ENCODE measurements at places on chromosomes 6 and 20.

- no peak for DNase-seq
Measured at GRCh38 chr6:63882208-63882607, 246.6 kb downstream of the PHF3 start.

DNA sequence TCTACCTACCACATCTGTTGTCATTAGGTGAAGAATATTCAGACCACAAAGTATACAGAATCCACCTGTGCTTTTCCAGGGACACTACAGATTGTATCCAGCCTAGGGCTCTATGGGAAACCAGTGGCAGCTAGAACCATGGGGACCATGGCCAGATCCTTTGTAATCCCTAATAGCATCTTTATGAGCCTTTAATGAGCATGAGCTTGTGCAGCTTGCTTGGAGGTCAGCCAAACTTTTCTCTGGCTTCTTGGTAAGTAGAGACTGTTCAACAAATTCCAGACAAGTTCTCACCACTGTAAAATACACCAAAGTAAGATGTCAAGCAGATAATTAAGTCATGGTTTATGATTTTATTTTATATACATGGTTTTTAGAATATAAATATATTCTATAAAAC, 301.6 kb upstream of the ADGRB3 start:
- DNase-seq, result no peak

- DNase-seq, result no peak
Measured at GRCh38 chr6:116015983-116016382, 44.7 kb downstream of the FRK start.

DNA sequence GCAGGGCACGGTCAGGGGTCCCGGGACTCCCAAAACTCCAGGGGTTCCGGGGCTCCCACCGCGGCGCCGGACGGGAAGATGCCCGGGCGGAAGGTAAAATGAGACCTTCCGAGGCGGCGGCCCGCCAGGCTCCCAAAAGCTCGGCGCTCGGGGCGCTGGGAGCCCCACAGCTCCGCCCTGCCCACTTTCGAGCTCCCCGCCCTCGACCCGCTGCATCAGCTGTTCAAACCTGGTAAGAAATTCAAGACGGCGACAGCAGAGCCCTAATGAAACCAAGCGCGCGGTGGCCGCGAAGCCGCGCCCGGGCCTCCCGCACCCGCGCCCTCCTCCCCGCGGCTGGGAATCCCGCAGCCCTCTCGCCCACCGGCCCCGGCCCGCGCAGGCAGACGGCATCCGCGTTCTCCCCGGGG, 369 bp downstream of the SLC4A11 start:
- DNase-seq, result no peak

DNA sequence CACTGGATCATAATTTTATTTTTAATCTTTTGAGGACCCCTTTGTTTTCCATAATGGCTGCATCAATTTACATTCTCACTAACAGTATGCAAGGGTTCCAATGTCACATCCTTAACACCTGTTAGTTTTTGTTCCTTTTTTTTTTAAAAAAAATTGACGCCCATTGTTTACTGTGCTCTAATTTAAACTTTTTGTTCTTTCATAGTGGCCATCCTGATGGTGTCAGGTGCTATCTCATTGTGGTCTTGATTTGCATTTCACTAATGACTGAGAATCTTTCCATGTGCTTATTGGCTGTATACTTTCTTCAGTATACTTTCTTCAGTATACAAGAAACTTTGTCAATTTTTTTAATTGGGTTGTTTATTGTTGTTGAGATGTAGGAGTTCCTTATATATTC, 347.0 kb downstream of the RNGTT start:
- DNase-seq, result no peak

GRCh38 chr6:146581968-146582367, 16.8 kb upstream of the ADGB start:
- no peak for DNase-seq

GRCh38 chr6:26251354-26252076, 113.5 kb upstream of the BTN3A2 start:
- peak; percentile 90 for DNase-seq

DNA sequence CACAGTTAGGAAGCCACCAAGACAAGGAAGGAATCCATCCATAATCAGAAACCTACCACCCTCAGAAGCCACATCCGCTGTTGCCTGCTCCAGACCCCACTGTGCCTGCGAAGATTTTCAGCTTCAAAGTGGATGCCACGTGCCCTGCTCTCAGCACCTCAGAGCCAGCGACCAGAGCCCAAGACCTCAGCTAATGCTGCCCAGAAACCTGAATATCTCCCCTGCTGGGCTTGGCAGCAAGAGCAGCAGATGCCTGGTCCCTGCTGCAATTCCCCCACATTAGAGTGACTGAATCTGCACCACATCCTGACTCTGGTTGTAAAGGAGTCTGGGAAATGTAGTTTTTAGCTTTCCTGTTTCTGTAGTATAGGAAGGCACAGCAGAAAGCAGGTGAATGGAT, 10.7 kb upstream of the ULBP3 start:
- no peak for DNase-seq

DNA sequence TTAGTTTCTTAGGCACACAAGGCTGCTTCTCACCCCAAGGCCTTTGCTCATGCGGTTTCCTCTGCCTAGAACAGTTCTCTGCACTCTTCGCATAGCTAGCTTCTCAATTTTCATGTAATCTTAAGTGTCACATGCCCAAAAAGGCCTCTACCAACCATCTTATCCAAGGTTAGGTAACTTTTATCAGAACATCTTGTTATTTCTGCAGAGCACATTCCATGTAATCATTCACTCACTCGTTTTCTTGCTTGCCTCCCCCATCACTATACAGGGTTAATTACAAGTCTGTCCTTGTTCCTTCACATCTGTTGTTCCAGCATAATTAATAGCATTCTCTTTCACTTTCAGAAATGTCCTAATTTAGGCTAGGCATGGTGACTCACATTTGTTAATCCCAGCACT, 53.8 kb downstream of the NCOA6 start:
- no peak for DNase-seq

GRCh38 chr6:42051268-42051653, 937 bp downstream of the TAF8 start:
- DNase-seq, result no peak

DNA sequence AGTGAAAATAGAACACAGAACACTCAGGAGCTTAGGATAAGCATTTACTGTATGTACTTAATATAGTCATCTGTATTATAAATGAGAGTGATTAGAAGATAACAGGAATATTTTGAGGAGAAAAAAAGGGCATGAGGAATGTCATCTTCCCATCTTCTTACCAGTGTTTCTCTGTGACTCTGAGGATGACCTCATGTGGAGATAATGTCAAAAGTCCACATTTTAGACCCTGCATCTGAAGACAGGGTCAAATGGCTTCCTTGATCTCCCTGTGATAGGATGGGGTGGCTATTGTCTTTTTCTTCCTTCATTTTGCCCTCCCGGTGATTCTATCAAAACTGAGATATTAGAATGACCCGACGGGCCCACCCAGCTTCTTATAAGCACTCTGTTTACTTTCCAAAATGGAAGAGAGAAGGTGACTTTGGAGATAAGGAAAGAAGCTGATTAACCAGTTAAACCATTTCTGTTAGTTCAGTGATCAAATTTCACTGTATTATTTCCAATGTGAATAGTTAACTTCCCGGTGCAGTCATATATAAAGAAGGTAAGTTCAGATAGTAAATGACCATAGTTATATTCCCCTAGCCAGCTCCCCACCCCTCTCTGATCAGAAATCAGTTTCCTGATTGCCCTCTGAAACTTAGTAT, 115.7 kb upstream of the SALL4 start:
- peak; percentile 27 for DNase-seq

DNA sequence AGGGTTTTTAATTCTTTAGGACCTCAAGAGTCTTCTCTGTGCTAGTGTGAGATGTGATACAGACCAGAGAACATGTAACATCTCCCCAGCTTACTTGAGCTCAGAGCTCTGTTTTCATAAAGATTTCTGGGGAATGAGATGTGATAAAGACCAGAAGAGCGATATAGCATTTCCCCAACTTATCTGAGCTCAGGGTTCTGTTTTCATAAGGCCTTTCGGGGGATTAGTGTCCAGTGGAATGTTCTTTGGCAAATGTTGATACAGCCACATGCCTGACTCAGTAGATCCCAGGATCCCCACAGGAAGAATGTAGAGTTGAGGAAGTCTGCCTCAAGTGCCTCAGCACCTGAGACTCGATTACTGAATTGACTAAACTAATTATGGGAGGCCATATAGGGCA, 18.7 kb upstream of the TOP1 start:
- no peak for DNase-seq

Measured in NCI-H526 (cell line).